ENCODE measurements at places on chromosomes 4 and X. TPM values are rescaled to one million over a fixed set of nuclear protein-coding genes. Genes with fewer than 3 reads are reported as not detected.

HSFX3 gene
- not detected for polyA plus RNA-seq

SLC6A14 gene
- polyA plus RNA-seq: not detected

DNA sequence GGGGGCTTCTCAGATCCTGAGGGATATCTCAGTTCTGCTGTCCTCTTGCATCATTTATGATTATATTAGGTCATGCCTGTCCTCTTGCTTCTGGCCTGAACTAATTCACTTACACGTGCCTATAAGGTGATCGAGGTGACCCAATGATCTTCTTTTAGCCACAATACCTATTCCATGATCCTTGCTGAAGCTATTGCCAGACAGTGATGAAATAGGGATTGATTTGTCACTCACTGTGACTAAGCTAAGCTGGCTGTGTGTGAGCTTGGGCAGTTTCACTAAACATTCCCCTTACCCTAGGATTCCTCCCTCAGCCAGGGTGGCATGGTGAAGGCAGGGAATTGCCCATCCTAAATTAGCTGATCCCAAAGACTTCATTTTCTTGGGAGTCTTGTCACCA is 19.0 kb downstream of the HADH start:
- no peak for DNase-seq

FSTL5 gene
- polyA plus RNA-seq: 2.4 TPM

All from muscle of arm (tissue), 14 donors.